Mesothelial cell of epicardium (in vitro differentiated cells): ENCODE measurements at places on chromosomes 16 and 17. TPM values are rescaled to one million over a fixed set of nuclear protein-coding genes. Genes with fewer than 3 reads are reported as not detected.

PLCG2 gene
- total RNA-seq: 3.1 to 5.7 TPM (median 4.2 TPM) in 3 replicates

ST6GALNAC2 gene
- total RNA-seq: 1.3 to 1.9 TPM (median 1.5 TPM) in 3 replicates

CLEC18A gene
- total RNA-seq: 2.2 to 2.4 TPM (median 2.4 TPM) in 3 replicates

BEAN1 gene
- 0.82 to 1.1 TPM (median 1.0 TPM) in 3 replicates for total RNA-seq

HOXB1 gene
- 0.24 to 0.43 TPM (median 0.25 TPM) in 3 replicates for total RNA-seq

MEOX1 gene
- total RNA-seq: 1.2 to 1.8 TPM (median 1.2 TPM) in 3 replicates

ORMDL3 gene
- total RNA-seq: 67.1 to 78.3 TPM (median 69.4 TPM) in 3 replicates

HEATR9 gene
- total RNA-seq: not detected in 3 replicates

KIF19 gene
- total RNA-seq: not detected in 3 replicates

TBC1D3 gene
- not detected in 3 replicates for total RNA-seq

KRTAP1-1 gene
- not detected in 3 replicates for total RNA-seq

DNA sequence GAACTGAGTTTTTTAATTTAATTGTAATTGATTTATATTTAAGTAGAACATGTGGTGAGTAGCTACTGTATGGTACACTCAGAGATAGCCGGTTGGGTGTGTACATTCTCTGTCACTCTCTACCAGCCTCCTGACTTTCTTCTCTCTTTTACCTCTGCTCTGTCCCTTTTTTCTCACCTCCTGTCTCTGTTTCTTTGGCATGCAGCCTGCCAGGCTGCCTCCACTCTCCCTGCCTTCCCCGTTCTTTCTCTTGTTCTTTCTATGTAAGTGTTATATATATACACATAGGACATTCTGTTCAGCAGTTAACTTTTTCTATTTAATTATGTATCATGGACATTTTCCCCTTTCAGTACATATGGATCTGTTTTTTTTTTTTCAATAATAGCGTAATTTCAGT, 50.8 kb downstream of the MRTFB start:
- DNase-seq: no peak

GRCh38 chr17:59365383-59365981, 34.0 kb downstream of the YPEL2 start:
- no peak for DNase-seq

- no peak for DNase-seq
Observed at GRCh38 chr16:78816499-78817195, 717.2 kb downstream of the WWOX start.

DNA sequence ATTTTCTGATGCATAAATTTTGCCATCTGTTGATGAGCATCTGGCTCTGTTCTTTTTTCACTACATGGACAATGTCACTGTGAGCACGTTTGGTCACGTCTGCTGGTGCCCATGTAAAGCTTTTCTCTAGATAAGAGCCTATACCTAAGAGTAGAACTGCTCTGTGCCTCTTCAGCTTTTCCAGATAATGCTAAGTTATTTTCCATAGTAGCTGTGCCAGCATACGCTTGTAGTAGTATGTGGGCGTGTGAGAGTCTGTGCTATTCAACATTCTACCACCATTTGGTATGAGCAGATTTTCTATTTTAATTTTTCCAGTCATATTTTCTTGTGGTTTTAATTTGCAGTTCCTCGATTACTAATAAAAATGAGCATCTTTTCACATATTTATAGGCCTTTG, 33.2 kb downstream of the VPS35L start:
- DNase-seq: no peak

- no peak for DNase-seq
Observed at GRCh38 chr16:5035909-5036227, 2.1 kb upstream of the NAGPA start.

- no peak for DNase-seq
Observed at GRCh38 chr16:24273508-24274182, 17.5 kb downstream of the CACNG3 start.

DNA sequence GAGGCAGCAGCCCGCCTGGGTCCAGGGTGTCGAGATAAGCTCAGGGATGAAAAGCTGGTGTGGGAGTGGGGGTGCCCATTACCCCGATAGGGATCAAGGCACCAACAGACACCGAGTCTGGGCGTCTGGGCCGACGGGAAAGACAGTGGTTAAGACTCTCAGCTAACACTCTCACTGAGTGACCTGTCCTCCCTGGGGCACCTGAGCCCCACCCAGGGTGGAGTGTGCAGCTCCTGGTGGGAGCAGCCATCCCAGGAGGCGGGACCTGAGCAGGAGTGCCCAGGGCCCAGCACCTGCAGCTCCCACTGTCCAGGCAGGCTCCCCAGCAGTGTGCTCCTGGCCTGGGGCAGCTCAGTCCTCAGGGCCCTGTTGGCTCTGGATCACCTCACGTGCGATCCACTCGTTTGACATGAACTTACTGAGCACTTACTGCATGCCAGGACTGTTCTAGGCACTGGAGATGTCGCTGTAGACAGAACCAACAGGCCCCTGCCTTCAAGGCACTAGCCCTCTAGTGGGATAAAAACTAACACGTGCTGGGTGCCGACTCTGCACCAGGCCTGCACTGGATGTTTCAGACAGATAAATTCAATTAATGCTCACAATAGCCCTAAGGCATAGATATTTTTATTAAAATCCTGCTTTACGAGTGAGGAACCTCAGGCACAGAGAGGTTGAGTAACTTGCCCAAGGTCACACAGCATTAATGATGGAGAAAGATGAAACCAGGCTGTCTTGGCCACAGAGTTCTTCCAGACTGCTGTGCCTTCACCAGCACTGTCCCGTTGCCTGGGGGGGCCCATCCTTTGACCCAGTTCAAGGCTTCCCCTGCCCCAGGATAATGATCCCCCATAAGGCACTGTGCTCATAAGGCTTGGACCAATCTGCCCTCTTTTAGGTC, 1.9 kb downstream of the EVPLL start:
- no peak for DNase-seq

- no peak for DNase-seq
Observed at GRCh38 chr16:49811644-49812334, 44.1 kb downstream of the ZNF423 start.

DNA sequence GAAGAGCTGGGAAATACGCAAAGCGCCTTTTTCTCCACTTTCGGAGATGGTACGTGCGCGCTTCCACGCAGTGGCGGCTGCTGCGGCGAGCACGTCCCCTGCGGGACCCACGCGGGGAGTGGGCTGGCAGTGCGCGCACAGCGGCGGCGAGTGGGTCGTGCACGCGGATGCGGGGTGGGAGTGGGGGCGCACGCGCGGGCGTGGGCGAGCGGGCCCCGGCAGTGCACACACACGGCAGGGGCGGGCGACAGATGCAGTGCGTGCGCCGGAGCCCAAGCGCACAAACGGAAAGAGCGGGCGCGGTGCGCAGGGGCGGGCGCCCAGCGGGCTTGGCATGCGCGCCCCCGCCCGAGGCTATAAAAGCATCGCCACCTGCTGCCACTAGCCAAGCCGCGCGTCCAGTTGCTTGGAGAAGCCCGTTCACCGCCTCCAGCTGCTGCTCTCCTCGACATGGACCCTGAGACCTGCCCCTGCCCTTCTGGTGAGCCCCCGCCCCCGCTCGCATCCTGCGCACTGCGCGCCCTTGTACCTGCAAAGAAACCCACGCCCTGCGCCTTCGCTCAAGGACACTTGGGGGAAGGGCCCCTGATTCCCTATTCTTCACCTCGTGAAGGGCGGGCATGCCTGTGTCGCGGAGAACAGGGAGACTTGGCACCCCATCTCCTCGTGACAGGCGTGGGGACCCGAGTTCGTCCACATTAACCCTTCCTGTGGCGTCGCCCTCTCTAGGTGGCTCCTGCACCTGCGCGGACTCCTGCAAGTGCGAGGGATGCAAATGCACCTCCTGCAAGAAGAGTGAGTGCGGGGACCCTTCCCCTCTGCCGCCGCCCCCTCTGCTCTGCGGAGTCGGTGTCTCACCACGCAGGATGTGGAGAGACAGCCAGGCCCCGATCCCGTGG, at the start of gene MT3:
MT3 (plus strand) TSS at position 388 of the 899 bp plus-strand sequence; CDS start at position 451, 63 bp downstream.
- DNase-seq: no peak

DNA sequence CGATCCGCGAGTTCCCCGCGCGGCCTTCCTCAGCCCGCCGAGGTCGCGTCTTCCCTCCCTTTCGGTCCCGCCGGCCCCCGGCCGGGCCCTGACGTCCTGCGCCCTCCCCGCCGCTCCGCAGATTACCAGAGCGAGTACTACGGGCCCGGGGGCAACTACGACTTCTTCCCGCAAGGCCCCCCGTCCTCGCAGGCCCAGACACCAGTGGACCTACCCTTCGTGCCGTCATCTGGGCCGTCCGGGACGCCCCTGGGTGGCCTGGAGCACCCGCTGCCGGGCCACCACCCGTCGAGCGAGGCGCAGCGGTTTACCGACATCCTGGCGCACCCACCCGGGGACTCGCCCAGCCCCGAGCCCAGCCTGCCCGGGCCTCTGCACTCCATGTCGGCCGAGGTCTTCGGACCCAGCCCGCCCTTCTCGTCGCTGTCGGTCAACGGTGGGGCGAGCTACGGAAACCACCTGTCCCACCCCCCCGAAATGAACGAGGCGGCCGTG, 5.4 kb downstream of the LHX1 start:
- DNase-seq: no peak

DNA sequence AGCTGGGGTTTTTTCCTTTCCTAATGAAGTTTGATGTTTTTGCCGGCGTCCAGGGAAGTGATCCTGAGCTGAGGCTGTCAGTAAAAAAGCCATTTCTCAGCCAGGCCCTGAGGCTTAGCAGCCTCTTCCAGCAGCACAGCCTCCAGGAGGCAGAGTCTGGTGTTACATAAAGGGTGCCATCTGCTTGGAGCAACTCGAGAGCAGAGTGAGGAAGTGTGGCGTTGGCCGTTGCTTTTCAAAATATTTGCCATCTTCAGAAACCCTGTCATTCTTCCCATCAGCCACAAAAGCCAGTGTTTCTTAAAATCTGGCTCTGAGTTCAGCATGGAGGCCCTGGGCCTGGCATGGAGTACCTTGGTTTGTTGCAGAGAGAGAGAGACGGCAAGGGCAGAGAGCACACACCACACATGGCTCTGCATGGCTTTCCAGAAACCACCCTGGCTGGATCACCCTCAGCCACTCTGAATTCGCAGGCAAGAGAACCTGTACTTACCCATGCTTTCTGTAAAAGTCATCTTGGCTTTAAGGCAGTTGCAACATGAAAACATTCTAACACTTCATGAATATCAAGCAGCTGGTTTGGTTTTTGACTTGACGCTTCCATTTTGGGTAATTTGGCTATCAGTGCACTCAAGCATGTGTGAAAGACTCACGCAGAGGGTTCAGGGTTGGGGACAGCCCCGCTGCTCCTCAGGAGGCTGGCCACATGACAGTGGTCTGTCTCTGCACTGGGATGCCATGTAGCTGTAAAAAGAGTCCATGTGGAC, 21.0 kb downstream of the PMM2 start:
- DNase-seq: no peak

DNA sequence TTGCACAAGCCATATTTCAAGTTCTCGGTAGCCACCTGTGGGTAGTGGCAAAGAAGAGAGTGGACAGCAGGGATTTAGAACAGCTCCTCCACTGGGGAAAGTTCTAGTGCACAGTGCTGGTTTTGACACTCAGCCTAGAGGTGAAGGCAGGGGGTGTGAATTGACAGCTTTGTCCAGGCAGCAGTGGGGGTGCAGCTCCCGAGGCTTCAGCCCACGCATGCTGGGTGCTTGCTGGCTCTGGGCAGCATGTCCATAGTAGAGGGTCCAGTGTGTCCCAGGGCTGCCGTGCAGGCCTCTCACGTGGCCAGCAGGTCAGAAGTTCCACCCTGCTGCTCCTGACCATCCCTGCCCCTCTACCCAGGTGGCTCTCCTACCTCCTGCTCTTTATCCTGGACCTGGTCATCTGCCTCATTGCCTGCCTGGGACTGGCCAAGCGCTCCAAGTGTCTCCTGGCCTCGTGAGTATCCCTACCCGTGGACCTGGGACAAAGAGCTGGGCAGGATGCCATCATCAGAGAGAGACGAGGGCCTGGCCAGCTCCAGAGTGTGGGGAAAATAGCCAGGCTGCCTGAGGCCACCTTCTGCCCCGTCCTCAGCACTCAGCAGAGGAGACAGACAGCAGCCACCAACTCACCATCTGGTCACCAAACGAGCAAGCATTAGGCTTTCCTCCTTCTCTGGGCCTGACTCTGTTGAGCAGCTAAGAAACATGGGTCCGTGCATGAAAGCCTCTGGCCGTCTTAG, 29.8 kb downstream of the TTYH2 start:
- DNase-seq: no peak

GRCh38 chr17:77409282-77410161, 268.8 kb downstream of the SEC14L1 start:
- no peak for DNase-seq

DNA sequence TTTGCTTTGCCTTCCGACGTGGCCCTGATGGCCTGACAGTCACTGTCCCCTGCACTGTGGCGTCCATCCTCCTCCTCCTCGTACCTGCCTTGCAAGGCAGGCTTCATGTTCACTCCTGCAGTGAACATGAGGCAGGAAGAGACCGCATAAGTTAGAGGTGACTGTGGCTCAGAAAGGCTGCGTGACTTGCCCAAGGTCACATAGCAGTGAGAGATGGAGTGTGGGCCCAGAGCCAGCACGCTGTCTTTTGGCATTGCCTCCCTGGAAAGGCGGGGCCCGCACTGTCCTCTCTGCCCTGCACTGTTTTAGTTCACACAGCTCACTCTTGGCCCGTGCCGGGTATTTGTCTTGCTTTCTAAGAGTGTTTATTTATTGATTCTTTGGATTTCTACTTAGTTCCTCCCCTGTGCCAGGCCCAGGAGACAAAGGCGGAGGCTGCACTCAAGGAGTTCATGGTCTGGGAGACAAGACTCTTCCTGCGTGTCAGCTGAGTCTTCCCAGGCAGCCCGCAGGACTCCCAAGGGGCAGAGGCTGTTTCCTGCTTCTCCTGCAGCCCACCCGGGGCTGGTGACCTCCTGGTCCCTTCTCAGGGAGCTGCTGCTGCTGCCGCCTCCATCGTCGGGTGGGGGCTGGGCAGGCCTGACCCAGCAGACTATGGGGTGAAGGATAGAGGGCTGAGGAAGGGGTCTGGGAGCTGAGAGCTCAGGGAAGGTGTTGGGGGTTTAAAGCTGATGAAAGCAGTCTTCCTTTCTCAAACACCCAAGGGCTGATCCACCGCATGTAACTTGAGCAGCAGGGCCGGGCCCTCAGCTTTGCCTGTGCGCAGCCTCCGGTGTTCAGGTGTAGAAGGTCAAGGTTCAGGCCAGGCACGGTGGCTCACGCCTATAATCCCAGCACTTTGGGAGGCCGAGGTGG, 12.7 kb downstream of the CYGB start:
- DNase-seq: no peak

DNA sequence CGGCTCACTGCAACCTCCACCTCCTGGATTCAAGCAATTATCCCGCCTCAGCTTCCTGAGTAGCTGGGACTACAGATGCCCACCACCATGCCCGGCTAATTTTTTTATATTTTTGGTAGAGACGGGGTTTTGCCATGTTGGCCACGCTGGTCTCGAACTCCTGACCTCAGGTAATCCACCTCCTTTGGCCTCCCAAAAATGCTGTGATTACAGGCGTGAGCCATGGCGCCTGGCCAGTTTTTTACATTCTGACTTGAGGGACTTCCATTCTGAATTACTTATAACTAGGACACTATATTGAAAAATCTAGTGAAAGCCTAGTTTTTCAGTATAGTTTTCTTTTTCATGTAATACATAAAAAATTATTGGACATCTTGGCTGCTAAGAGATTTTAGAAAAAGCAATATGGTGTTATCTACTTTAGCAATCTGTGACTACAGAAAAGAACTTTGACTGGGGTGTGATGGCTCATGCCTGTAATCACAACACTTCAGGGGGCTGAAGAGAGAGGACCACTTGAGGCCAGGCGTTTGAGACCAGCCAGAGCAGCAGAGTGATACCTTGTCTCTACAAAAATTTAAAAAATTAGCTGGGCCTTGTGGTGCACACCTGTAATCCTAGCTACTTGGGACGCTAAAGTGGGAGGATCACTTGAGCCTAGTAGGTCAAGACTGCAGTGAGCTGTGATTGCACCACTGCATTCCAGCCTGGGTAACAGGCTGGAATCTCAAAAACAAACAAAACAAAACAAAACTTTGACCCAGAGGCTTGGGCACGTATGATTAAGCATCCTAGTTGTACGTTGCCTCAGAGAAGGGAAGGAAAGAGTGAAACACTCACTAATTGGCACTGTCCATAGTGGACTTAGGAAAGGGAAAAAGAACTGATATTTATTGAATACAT, 26.8 kb upstream of the GOSR1 start:
- no peak for DNase-seq
